NCI-H1105 treated with DMSO at 0.1 percent for 48 hours (cell line): ENCODE measurements at places on chromosomes 7 and 10.

DNA sequence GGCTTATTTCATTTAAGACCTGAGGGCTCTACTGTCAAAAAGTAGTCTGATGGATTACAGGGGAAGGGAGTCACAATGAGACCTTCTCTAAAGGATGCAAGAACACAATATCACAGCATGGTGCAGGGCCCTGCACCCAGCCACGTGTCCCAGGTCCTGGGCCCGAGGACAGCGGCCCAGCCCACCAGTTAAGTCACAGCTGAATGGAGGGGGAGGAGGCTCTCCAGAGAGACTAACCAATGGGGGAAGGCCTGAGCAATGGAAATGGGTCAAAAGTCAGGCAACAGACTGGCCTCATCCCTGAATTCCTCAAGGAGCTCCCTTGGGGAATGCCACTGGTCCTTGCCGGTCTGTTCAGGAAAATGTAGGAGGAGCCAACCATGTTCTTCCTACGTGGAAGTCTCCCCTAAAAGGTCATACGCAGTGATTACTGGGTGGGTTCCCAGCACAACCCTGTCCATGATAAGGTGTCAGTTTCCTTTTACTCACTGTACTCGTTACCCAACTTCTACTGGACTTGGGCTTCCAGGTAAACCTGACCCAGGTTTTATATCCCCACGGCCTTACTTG is 28.3 kb downstream of the CCDC3 start:
- no peak for DNase-seq

DNA sequence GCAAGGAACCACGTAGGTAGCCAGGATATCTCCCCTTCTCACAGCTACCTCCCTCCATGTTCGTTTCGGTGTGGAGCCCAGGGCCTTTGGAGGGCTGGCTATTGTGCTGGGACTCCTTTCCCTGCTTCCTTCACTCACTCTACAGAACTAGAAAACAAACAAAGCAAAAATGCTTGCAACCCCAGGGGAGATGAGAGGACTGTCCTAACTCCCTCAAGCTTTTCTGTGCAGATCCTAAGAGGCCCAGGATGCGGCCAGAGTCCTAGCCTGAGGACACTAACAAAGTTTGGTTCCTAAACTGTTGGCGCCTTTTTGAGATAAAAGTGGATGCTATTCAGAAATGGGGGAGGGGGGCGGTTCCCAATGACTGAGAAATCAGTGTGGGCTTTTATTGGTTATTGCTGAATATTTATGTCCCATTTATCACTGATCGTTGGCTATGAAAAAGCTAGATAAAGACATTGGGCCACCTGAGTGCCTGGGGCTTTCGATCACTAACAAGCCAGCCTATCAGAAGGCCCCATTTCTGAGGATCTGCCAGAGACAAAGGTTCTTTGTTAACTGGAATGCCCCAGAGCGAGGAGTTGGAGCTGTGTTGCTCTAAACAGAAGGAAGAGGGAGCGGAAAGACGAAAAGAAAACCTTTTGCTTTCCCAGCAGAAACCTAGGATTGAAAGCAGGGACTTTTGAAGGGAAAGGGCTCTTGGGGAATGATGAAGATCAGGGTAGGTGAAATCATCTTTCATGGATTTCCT is 95.2 kb upstream of the EGR2 start:
- no peak for DNase-seq

DNA sequence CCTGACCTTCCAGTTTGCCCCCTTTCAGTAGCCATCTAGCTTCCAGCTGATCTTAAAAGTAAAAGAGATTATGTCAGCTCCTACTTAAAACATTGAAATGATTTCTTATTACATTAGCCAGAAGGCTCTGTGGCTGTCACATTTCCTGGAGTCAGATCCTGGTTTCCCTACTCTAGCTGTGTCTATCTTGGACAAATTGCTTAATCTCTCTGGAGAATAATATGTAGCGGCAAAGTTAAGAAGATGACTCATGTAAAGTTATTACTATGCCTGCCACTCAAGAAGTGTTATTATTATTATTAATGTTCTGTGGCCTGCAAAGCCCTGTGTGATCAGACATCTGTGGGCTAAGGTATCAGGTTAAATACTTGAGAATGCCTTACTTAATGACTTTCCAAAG is 107.2 kb downstream of the RUNDC3B start:
- no peak for DNase-seq

- no peak for DNase-seq
These were observed 14.6 kb downstream of the ZSCAN21 start for GRCh38 chr7:100064162-100064561.

- DNase-seq: no peak
These were observed 11.5 kb upstream of the GRIFIN start for GRCh38 chr7:2487586-2488271.

GRCh38 chr10:45586028-45586824 is 86.3 kb downstream of the ZFAND4 start:
- DNase-seq: no peak

GRCh38 chr7:99669782-99670181 is 10.0 kb downstream of the CYP3A5 start:
- DNase-seq: no peak

DNA sequence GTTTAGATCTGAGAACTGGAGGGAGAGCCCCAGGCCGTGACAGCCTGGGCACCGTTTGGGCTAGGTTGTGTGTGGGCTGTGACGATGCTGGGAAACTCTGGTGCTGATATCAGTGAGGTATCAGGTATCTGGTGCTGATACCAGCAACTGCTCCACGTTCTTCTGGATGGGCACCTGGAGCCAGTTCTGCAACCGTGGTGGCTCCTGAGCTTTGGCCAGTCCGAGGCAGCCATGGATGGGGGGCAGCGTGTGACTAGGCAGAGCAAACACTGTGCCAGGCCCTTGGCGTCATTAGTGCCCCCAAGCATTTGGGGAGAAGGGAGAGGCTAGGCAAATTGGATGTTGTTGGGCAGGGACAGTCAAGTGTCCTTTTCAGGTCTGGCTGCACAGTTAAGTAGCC is 57.9 kb downstream of the ZNF467 start:
- no peak for DNase-seq

DNA sequence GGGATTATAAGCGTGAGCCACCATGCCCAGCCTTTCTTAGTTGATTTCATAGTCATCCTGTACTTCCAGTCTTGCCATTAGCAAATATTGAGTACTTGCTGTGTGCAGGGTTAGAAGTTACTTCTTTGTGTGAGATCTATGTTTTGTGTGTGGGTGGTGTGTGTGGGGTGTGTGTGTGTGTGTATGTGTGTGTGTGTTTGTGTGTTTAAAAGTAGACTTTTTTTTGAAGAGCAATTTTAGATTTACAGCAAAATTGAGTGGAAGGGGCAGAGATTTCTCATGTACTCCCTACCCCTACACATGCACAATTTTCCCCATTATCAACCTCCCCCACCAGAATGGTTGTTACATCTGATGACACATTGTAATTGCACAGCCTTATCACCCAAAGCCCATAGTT is 48.2 kb downstream of the KAT6B start:
- DNase-seq: no peak

- DNase-seq: no peak
These were observed 234.4 kb upstream of the SLC26A5 start for GRCh38 chr7:103680161-103681144.

- no peak for DNase-seq
These were observed 839.0 kb downstream of the LRMDA start for GRCh38 chr10:76270464-76270863.

DNA sequence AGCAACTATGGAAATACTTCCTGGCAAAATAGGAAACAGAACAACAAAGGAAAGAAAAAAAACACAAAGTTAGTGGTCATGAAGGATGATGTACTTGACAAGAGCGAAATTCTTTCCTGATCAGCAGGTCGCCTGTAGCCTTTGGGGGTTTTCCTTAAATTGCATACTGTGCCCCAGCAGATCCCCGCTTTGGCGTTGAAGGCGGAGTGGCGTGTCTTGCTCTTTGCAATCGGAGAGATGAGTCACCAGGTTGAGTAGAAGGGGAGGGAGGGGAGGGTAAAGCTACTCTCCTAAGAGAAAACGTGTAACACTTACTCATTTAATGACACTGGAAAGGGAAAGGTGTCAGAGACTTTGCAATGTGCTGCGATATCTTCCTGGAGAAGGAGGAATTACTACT is 587.2 kb downstream of the SORCS1 start:
- DNase-seq: no peak

DNA sequence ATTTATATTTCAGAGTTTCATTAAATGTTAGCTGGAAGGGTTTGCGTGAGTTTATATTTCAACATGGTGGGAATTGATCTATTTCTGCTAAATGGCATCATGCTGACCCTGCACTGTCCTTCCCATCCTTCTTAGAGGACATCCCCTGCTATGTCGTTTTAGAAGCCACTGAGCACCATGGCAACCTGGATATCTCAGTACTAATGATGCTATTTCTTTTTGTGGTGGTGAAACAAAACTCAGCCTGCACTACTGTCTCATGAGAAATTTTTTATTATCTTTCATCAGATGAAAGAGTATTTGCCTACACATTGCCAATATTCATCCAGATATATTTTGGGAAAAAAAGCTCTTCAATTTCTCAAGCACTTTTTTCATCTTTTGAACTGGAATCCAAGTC is 12.1 kb downstream of the EPDR1 start:
- no peak for DNase-seq

GRCh38 chr7:84565345-84566074 is 370.9 kb upstream of the SEMA3A start:
- no peak for DNase-seq
